ENCODE measurements at places on chromosomes 6 and 20. TPM values are rescaled to one million over a fixed set of nuclear protein-coding genes. Genes with fewer than 3 reads are reported as not detected.
A peak's percentile ranks its signal among the peaks of the same experiment; 100 is the strongest.

CDSN gene
- not detected for polyA plus RNA-seq

TOX2 gene
- 7.2 TPM for polyA plus RNA-seq

TSHZ2 gene
- not detected for polyA plus RNA-seq

GSS gene
- 59.8 TPM for polyA plus RNA-seq

DEFB132 gene
- polyA plus RNA-seq, result not detected

MCHR2 gene
- not detected for polyA plus RNA-seq

XPO5 gene
- 27.7 TPM for polyA plus RNA-seq

CRIP3 gene
- 2.1 TPM for polyA plus RNA-seq

LHFPL5 gene
- polyA plus RNA-seq, result 0.16 TPM

CLPSL1 gene
- polyA plus RNA-seq, result not detected

- peak; percentile 85 for DNase-seq
Measured at GRCh38 chr20:10553326-10553984, 118.3 kb downstream of the SLX4IP start.

- no peak for DNase-seq
Measured at GRCh38 chr6:55397986-55398385, 70.7 kb downstream of the GFRAL start.

- no peak for DNase-seq
Measured at GRCh38 chr6:41785689-41786450, 1.6 kb upstream of the TOMM6 start.

GRCh38 chr6:133595111-133595761 is 293.7 kb upstream of the TCF21 start:
- no peak for DNase-seq

DNA sequence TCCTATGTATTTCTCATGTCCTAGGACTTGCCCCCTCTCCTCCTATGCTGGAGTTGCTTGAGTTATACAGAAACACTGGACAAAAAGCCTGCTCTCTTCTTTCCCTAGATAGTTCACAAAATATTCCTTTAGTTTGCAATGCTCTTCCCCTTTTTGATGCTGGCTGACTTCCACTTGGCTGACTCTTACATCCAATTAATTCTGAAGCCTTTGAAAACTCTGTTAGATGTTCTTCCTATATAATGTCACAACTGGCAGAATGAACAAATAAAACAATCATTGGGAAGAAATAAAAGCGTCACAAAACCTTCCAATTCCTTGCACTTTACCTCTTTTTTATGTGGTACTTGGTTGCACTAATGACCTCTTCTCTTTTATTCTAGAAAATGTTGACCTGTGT is 253.8 kb upstream of the CITED2 start:
- DNase-seq, result no peak

DNA sequence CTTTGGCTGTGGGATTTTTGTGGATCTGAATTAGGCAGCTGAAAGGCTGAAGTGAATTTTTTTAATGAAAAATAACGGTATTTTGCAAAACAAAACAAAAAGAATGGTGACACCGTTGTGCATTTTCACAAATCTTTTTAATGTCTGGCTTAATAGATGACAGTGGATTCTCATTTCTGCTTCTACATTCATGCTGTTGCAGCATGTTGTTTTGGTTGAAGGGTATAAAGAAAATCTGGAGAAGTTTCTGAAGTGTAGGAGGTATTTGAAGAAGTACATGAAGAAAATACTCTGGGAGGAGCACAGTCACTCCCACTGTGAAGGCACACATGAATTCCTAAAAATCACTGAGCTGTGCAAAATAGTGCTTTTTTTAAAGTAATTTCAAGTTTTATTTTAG is 3.1 kb upstream of the MAP3K5 start:
- no peak for DNase-seq

GRCh38 chr6:135583256-135583761 is 85.8 kb upstream of the AHI1 start:
- DNase-seq, result no peak

GRCh38 chr6:127938701-127939100 is 37.8 kb upstream of the THEMIS start:
- no peak for DNase-seq

- DNase-seq, result no peak
Measured at GRCh38 chr20:50850721-50851286, 55.9 kb downstream of the BCAS4 start.

DNA sequence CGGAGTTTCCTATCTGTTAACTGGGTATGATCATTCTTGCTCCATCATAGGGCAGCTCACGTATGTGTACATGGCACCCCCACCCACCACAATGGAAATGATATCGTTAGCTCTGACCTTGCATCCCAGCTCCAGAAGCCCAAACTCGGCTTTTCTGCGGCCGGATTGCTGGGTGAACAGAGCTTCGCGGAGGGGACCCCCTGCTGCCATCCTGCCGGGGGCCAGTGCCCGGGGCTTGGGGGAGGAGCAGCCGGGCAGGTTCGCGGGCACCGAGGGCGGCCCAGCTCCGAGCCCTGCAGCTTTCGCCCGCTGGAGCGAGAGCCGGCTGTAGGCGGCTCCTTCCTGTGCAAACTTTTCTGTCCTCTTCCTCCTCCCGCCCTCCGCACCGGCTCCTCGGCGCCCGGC is 24.9 kb upstream of the FUCA2 start:
- peak; percentile 23 for DNase-seq

DNA sequence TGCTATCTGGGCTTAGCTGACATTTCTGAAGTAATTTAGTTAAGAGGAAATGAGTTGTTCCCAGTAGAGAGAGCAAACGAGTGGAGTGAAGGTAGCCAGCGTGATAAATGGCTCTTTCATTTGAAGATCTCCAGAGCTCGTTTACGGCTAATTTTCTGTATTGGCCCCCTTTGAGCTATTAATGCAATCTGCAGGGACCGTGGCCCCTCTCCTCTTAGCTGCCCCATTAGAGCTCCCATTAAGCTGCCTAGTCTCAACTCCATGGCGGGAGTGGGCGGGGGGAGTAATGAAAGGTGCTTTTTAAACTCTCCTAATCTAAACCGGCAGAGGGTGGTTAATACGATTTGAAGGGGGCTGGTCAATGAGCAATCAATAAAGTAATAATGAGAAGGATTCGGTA is 12.5 kb downstream of the TFAP2B start:
- no peak for DNase-seq

DNA sequence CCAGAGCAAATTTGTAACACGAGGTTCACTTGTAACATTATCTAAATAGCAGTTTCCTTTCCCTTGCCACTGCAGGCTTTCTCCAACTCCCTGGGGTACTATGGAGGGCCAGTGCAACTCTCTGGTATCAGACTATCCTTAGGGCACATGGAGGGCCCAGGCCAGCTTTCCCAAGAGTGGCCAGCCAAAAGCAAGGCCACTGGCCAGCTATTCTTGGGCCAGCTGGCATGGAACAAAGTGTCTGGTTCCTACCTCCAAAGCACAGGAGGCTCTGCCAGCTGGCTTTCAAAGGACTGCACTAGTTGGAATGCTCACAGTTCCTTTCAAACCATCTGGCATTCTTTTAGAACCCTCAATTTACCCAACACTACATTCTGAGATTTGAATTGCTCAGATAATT is 8.7 kb downstream of the RNF24 start:
- DNase-seq, result no peak

DNA sequence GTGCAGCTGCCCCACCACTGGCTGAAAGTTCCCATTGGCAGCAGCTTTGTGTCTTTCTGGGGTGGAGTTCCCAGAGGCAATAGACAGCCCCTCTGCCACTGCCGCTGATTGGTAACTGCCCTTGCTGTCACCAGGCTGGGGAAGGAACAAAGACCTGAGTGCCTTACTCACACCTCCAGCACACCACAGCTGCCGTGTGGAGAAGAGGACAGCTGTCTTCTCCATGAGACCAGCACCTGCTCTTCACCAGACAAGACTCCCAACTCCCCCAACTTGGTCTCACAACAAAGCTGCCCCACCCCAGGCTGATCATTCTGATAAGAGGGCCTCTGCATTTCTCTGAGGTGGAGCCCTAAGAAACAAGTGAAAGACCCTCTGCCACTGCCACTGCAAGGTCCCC is 39.7 kb upstream of the PTCHD4 start:
- no peak for DNase-seq

- DNase-seq, result no peak
Measured at GRCh38 chr6:26233649-26234420, 131.2 kb upstream of the BTN3A2 start.

GRCh38 chr20:32648761-32649650 is 24.7 kb downstream of the C20orf203 start:
- DNase-seq, result peak; percentile 30

- DNase-seq, result peak; percentile 66
Measured at GRCh38 chr6:36094753-36095496, 35.4 kb upstream of the MAPK13 start.

DNA sequence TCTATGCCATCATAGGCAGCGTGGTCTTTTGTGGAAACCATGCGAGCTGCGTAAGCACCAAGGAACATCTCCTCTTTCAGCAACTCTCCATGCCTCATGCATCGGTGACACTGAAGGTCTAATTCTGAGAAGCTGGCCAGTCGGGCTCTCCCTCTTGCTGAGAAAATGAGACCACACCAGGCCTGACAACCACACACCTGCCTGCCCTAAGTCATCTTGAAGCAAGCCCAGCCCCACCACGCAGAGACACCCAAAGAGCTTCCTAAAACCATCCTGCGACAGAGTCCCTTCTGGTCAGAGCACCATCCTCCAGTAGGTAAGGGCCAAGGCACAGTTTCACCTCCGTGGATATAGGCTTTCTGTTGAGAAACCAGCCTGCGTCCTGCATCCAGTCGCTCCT is 26.6 kb downstream of the PREX1 start:
- no peak for DNase-seq

DNA sequence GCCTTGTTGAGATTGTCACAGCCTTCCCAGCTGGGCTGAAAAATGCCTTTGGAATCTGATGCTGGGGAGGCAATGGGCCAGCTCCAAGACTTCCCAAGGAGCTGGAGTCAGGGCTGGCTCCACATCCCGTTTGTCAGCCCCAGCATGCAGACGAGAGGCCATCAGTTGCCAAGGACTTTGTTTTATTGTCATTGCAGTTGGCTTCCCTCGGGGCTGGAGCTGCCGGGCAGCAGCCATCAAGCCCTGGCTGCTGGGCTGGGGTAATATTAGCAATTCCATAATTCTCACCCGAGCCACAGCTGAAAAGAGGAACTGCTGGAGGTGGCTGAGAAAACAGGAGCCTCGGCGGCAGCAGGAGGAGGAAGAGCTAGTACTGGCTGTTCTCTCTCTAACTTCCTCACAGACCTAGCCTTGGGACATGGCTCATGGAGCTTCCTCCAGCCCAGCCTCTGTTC is 182.5 kb downstream of the CDC5L start:
- DNase-seq, result no peak

DNA sequence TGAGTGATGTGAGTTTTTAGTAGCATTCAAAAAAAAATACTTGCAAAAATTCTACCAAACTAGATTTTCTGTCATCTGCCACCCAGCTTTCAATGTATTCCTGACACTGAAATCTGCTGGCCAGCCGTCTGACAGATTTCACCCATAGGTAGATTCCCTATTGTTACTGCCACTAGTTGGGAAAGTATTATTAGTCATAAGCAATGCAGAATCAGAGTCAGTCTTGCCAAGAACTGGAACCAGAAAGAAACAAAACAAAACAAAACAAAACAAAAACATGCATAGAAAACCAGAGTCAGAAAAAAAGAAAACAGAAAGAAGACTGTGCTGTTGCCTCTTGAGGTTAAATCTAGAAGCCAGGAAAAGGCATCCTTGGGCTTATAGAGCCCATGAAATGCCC is 293.1 kb upstream of the KCNQ5 start:
- DNase-seq, result no peak

GRCh38 chr6:165615636-165616035 is 47.4 kb downstream of the PDE10A start:
- no peak for DNase-seq

- no peak for DNase-seq
Measured at GRCh38 chr20:44648068-44648467, 3.4 kb downstream of the ADA start.

DNA sequence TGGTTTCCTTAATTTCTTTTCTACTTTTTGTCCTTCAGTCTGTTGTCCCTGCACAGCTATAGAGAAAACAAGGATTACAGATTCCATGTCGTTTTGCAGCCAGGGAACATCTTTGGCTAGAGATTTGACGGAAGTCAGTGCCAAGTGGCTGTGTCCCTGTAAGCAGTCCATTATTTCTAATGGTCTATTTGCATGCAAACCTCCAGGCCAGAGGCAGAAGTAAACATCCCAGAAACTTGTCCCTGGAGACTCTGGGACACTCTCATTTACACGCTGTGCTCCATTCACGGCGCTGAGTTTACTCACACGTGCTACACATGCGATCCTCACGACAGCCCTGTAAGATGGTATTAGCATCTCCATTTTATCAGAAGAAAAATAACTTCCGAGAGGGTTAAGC is 355.5 kb downstream of the PRKN start:
- DNase-seq, result no peak

DNA sequence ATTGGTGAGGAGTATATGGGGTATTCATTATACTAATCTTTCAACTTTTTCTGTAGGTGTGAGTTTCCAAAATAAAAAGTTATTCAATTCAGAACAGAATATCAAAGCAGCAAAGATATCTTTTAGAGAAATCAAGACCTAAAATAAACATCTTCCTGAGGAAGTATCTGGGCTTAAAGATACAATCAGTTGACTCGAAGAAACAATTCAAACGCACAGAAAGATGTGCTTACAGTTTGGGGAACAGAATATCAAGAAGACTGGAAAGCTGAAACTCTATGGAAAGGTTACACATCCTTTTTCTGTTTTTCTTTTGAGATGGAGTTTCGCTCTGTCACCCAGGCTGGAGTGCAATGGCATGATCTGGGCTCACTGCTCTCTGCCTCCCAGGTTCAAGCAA is 36.2 kb upstream of the SAYSD1 start:
- DNase-seq, result no peak
